Spinal cord (tissue), 10 donors: ENCODE measurements at places on chromosomes 3 and 15.

GRCh38 chr15:74954515-74954914 lies 2.1 kb downstream of the RPP25 start:
- DNase-seq: no peak

GRCh38 chr3:153315781-153316180 lies 153.8 kb downstream of the RAP2B start:
- DNase-seq: no peak

GRCh38 chr15:30062881-30063280 lies 19.9 kb upstream of the GOLGA8J start:
- DNase-seq: no peak

DNA sequence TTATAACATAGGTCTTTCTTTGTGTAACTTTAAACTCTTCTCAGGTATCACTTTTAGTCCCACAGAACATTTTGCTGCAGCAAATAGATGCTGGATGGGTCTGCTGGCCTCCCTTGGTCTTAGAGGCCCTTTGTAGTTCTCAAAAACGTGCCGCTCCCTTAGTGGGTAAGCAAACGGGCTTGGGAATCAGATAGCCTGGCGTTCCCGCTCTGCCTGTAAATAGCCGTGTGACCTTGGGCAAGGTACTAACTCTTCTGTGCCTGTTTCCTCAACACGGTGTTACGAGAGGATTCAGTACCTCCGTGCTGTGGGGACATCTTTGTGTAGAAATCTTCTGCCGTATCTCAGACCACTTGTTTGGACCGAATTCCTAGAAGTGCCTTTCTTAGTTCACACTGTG lies 64.4 kb downstream of the DNAJB8 start:
- no peak for DNase-seq

GRCh38 chr15:51348688-51349087 lies 7.2 kb downstream of the GLDN start:
- DNase-seq: no peak

DNA sequence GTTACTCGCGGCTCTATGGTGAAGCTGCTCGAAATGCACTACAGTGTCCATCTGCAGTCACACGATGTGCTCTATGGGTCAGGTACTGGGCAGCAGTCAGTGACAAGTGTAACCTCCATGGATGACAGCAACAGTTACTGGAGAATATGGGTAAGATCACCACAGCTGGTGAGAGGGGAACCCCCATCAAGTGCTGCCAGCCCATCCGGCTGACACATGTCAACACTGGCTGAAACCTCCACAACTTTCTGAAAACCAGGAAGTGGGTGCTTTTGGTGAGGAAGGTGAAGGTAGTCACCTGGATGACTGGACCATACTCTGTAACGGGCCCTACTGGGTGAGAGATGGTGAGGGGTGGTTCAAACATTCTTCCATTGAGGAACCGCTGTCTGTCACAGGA lies 87.4 kb upstream of the C15orf39 start:
- no peak for DNase-seq

DNA sequence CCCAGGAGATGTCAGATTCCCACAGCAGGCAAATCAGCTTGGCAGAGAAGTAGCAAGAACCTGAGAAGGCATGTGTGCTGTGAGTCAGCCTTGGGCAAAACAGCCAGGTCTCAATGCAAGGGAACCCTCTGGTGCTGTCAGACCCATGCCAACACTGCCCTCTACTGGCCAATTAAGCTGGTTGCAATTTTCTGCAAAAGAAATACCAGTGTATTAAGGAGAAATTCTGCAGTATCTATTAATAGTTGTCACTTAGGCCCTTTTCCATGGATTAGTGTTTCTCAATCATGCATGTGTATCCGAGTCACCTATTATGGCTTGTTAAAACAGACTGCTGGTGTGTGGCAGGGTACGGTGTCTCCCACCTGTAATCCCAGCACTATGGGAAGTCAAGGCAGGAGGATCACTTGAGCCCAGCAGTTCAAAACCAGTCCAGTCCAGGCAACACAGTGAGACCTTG lies 26.2 kb downstream of the MAP4 start:
- DNase-seq: peak; percentile 92

DNA sequence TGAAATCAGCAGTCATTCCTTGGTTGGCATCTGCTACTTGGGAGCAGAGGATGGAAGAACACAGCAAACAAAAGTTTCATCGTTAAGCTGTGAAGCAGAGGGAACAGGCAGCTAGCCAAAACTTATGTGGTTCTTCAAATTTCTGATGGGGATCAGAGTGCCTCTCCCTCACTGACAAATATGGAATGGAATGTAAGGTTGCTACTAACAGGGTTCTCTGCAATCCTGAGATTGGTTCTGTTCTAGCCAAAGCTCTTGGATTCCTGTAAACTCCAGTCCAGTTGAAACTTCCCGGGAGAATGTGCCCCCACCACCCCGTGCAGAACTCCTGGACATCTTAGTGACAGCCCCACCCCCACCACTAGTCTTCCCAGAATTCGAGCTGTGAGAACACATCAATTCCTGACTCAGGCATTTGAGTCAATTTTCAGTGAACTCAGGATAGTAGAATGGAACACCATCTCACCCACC lies 55.9 kb upstream of the PHLDB2 start:
- DNase-seq: no peak

GRCh38 chr3:186154641-186155040 lies 45.8 kb upstream of the ETV5 start:
- DNase-seq: no peak

DNA sequence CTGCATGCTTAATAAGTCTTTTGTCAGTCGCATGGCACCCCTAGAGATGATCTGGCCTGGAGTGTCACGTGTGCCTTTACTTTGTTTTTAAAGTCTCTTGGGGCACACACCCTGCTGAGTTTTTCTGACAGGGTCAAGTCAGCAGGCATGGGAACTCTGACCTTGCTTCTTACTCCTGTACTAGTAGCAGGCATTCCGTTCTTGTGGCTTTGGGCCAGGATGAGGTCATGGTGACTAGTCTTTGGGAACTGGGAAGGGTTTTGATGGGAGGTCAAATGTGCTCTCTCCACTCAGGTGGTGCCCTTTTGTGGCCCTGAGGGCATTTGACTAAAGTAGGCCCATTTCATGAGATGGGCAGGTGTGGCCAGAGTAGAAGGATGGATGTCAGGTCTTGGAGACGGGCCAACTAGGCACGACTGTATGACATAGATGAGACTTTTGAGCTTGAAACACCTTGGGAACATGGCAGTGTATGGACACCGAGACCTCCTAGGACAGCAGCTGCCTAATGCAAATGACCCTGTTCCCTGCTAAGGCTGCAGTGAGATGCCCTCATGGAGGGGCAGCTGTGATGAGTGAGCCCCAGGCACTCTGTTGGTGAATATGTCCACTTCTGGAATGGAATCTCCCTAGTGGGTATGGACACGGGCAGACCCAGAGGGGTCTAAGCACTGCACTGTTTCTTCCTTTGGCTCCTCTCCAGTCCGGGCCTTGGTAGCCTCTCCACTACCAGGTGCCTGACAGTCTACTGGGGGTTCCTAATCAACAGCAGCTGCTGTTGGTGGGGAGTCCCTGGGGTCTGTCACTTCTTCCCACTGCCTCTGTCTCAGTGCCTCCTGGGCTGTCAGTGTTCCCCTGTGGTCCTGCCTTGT lies 16.4 kb downstream of the SRPRB start:
- DNase-seq: peak; percentile 44

DNA sequence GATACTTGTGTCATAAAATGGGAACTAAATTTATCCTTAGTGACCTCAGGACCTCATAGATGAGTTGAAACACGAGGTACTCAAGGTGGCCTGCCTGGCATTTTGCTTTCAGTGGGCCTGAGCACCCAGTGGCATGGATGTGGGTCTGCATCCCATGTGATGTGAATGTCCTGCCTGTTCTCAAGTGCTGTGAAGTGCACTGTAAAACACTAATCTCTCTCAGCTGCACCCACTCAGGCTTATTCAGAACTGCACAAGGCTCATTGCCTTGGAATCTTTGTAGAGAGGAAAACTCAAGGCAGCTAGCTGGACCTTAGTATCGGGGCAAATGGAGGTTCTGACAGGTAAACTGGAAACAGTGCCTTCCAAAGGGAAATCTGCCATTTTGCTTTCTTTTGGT lies 767.0 kb downstream of the TUSC7 start:
- no peak for DNase-seq

GRCh38 chr3:147919496-147919895 lies 510.3 kb downstream of the ZIC1 start:
- no peak for DNase-seq

- DNase-seq: peak; percentile 84
Measured at GRCh38 chr3:193982258-193982659, 153.7 kb upstream of the HES1 start.

GRCh38 chr15:84880822-84881519 lies 3.5 kb upstream of the SLC28A1 start:
- no peak for DNase-seq

DNA sequence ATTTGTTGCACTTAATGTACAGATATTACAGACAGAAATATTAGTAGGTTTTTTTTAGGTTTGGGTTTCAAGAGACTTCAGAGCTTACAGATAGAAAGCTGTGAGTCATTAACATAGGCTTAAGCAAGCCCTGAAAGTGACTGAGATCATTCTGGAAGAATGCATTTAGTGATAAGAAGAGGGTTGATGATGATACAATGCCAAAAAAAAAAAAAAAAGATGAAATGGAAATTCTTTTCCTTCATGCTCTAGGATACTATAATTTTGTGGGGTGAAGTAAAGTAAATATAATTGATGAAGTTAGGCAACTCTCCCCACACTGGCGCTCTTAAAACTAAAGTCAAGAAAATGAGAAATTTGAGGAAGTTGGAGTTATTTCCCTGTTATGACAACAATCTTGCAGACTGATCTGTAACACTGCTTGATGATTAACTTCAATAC lies 169.4 kb upstream of the ZNF385D start:
- no peak for DNase-seq
